Peyer's patch (tissue), 4 donors: ENCODE measurements at places on chromosomes 5 and 9.

DNA sequence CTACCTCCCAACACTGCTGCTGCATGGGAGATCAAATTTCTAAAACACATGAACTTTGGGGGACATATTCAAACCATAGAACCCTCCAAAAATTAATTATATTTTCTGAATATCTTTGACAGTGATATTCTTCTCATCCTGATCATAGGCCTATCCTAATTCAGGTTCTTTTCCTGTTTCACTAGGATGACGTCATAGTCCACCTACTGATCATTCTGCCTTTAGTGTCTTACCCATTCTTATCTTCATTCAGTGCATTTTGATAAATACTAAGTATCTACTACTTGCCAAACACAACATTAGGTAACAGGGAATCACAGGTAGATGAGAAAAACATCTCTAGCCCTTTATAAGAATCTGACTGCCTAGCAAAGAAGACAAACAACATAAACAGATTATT lies 179.1 kb upstream of the PRLR start:
- DNase-seq, result no peak

- no peak for DNase-seq
These were observed 7.4 kb downstream of the TBC1D2 start for GRCh38 chr9:98247831-98248657.

GRCh38 chr9:134548185-134548584 lies 93.4 kb upstream of the COL5A1 start:
- no peak for DNase-seq

- DNase-seq, result no peak
These were observed 8.7 kb upstream of the DOLPP1 start for GRCh38 chr9:129072171-129072570.

GRCh38 chr9:111668026-111668573 lies 6.7 kb downstream of the GNG10 start:
- no peak for DNase-seq

DNA sequence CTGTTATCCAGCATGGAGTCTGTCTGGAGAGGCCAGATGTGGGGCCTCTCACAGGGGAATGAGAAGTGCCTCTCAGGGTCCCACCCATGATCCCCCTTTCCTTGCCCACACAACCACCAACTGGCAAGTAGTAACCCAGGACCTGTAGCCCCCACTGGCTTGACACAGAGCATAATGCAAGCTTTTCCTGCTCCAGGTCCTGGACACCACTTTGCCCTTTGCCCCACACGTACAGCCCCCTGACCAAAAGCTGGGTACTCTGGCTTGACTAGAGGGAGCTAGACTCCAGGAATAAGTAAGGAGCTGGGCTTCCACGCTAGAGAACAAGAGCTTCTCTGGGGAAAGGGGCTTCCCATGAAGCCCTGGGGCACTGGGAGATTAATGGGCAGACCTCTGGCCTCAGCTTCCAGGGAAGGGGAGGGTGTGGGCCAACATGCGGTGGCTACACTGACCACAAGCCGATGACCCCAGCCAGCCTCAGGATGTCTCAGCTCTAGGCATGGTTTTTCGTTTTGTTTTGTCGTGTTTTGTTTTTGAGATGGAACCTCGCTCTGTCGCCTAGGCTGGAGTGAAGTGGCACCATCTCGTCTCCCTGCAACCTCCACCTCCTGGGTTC lies 109.5 kb downstream of the C9orf50 start:
- DNase-seq, result no peak

DNA sequence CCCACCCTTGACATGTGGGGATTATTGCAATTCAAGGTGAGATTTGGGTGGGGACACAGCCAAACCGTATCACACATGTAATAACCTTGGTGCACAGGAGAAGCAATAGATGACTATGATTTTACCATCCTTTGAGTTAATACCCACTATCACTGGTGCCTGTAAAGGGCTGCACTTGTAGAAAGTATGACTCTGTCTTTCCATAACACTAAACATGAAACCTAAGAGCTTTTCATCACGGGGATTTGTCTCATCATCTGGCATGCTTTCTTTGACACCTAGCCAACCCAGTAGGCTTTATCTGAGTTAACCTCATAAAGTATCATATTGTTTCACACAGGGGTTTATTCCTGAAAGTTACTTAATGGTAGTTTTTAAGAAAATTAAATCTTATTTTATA lies 188.9 kb upstream of the TNC start:
- no peak for DNase-seq

DNA sequence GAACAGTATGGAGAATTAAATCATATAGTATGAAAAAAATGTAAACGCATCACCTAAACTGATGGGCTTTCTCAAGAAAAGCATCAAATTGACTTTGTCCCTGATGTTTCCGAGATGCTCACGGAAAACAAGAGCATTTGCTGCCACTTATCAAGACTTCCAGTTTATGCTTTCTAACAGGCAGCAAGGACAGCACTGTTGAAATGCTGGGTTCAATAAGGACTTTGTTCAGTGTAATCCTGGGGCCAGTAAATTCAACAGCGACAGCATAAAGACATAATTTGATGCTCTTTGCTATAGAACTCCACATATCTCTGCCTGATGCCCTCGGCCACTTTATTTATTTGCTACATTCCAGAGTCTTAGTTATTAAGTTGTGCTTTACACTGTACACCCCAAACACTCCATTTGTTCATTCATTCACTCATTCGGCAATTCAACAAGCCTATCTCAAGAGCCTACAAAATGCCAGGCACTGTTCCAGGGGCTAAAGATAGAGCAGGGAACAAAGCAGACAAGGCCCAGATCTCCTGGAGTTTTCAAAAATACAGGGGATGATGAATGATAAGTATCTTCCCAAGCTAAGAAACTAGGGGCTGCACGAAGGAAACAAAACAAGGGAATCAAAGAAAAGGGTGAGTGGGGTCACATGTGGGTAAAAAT lies 294.6 kb downstream of the ZNF608 start:
- DNase-seq, result no peak

DNA sequence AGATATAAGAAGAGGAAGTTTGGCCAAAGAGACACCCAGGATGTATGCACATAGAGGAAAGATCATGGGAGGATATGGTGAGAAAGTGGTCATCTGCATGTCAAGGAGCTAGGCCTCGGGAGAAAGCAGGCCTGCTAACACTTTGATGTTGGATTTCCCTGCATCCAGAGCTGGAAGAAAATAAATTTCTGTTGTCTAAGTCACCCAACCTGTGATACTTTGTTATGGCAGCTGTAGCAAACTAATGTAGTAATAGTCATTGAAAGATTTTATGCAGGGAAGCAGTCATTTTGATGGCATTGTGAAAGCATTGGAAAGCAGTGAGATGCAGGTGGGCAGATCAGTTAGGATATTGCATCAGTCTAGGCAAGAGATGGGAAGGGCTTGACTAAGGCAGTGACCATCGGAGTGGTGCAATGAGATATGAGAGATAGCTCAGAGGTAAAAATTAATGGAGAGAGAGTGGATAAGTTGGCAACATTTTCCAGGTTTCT lies 24.5 kb upstream of the FOCAD start:
- no peak for DNase-seq

GRCh38 chr5:173923218-173924095 lies 35.3 kb downstream of the CPEB4 start:
- DNase-seq, result no peak

GRCh38 chr5:113789769-113790168 lies 276.3 kb downstream of the YTHDC2 start:
- no peak for DNase-seq

DNA sequence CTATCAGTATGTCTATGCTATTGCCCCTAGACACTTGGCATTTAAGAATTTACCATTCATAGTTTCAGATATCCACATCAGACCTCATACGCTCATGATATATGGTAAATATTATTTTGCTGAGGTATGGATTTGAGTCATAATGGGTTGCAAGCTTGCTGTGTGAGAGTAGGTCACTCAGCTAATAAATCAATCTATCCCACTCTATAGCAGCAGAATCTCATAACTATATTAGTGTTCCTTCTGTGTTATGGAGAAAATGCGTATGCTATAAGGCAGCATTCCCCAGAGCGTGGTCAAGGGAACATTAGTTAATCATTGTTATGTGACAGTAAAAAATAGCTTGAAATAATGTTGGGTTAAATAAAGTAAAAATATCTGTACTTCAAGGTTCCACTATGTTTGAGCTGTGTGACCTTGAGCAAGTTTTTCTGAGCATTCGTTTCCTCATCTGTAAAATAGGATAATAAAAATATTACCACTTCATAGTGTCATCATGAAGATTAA lies 7.7 kb downstream of the TRIM32 start:
- no peak for DNase-seq

- DNase-seq, result no peak
These were observed 593.7 kb downstream of the IRX1 start for GRCh38 chr5:4189317-4189716.
